ENCODE measurements at places on chromosomes 3 and 15. TPM values are rescaled to one million over a fixed set of nuclear protein-coding genes. Genes with fewer than 3 reads are reported as not detected.

CALML4 gene
- 50.8 TPM for total RNA-seq

PLSCR2 gene
- total RNA-seq: 2.8 TPM

DNA sequence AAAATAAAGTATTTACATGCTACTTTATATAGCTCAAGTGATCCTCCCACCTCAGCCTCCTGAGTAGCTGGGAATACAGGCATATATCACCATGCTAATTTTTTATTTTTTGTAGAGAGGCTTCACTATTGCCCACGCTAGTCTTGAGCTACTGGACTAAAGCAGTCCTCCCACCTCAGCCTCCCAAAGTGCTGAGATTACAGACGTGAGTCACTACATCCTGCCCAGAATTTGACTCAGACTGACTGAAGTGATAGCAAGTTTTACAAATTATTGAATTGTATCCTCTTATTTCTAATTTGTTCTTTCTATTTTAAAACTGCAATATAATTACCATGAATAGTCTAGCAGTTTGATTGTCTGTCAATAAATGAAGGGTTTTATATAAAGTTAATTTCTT, 210.3 kb upstream of the CGNL1 start:
- DNase-seq: no peak

DNA sequence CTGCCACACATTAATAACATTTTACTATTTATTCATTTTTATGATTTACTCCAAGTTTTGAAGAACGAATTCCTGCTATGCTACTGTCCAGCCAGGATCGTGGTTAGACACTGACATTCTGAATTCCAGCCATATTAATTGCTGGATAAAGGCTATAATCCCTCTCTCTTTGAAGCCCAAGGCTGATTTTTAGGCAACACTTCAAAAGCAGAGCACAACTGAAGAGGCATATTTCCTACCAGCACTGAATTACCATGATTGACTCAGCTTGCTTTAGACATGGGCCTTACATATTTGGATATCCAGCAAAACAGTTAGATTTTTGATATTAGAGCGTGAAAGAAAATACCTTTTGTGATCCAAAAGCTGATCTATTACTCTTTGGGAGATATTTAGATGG, 205.0 kb downstream of the ZIC1 start:
- DNase-seq: no peak

GRCh38 chr15:31567861-31568260, 241.2 kb downstream of the KLF13 start:
- no peak for DNase-seq

GRCh38 chr3:41195946-41196345, 3.4 kb upstream of the CTNNB1 start:
- peak; percentile 23 for DNase-seq

GRCh38 chr15:67148196-67148701, 82.8 kb downstream of the SMAD3 start:
- DNase-seq: peak; percentile 47

GRCh38 chr15:78455749-78456148, 17.7 kb downstream of the IREB2 start:
- DNase-seq: no peak

DNA sequence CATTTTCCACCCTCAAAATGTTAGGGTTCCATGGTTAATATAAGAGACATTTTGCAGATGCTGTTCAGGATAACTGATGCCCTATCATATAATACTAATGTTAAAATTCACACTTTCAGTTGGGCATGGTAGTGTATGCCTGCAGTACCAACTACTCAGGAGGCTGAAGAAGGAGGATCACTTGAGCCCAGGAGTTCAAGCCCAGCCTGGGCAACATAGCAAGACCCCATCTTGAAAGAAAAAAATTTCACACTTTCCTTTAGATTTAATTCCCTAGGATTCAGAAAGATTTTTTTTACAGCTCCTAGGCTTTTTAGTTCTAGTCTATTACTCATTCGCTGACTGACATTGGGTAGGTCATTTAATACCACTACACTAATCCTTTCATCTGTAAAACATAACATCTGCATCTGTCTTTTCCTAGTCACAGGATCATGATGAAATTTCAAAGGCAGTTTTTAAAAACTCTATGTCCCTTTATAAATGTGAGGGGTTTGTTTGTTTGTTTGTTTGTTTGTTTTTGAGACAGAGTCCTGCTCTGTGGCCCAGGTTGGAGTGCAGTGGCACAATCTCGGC, 103.7 kb downstream of the MYO5A start:
- DNase-seq: no peak
